ENCODE measurements at places on chromosomes 5 and 9.

DNA sequence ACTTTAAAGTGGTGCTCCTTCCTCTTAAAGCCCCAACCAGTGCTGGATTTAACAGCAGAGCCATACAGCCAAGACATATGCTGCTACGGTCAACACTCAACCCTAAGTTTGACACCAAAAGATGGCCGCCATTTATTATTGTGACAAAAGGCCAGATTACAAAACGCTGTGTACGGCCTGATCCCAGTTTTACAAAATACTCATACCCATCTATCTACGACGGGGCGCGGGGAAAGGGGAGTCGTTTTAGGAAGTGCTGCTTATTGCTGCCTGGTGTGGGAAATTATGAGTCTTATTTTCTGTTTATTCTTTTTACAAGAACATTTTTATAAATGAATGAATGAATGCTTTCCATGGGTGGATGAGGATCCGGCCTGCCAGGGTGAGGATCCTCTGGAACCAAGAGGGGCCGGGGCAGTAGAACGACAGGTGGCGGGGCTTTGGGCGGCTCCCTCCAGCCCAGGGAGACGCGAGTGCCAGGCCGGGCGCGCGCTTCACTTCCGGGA, 457 bp upstream of the IDNK start:
- DNase-seq = no peak

GRCh38 chr5:86971034-86971571, 296.6 kb upstream of the RASA1 start:
- DNase-seq = no peak

DNA sequence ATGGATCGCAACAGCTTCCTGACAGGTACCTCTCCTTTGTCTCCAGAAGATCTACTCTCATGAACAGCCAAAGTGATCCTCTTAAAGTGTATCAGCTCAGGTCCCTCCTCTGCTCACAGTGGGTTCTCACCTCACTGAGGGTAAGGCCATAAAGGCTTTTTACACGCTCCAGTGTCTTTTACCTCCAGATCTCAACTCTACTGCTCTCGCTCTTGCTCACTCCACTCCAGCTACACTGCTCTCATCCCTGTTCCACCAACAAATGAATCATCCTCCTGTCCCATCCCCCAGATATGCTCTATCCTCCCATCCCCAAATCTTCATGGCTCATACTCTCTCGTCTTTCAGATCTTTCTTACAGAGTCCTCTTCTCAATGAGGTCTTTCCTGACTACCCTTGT, 248.6 kb upstream of the EFNA5 start:
- no peak for DNase-seq

- no peak for DNase-seq
Measured at GRCh38 chr5:83527221-83527620, 55.7 kb downstream of the VCAN start.

DNA sequence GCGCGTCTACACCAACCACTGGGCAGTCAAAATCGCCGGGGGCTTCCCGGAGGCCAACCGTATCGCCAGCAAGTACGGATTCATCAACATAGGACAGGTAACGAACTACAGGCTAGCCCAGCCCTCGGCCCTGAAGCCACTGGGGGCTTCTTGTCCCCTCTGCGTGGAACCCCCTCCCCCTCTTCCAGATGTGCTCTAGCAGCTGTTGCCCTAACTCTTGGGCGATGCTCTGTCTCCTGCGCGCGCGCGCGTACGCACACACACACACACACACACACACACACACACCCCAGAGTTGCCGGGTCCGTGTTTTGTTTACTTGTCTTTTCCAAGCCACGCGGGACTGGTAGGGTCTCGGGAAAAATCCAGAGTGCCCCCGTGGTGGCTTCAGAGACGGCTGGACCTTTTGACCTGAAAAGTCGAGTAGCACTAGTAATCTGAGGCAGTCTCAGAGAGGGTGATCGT, 836 bp downstream of the PCSK5 start:
- DNase-seq = no peak

- DNase-seq = no peak
Measured at GRCh38 chr9:15999422-16000339, 446.8 kb downstream of the CCDC171 start.

All from stimulated activated CD4-positive, alpha-beta T cell treated with anti-CD3 and anti-CD28 coated beads, Interleukin-1b, Interleukin-23, amount 100 ng/mL, for 1 hour (primary cell).